Daoy (cell line): ENCODE measurements at places on chromosomes 3 and 15. TPM values are rescaled to one million over a fixed set of nuclear protein-coding genes. Genes with fewer than 3 reads are reported as not detected.

SEMA3B gene
- 2.6 and 5.0 TPM in 2 replicates for total RNA-seq

HRG gene
- total RNA-seq, result not detected in 2 replicates

SCN11A gene
- total RNA-seq, result not detected in 2 replicates

GOLGA8M gene
- total RNA-seq, result not detected in 2 replicates

CP gene
- not detected in 2 replicates for total RNA-seq

LOXL1 gene
- 125 and 161 TPM in 2 replicates for total RNA-seq

DNA sequence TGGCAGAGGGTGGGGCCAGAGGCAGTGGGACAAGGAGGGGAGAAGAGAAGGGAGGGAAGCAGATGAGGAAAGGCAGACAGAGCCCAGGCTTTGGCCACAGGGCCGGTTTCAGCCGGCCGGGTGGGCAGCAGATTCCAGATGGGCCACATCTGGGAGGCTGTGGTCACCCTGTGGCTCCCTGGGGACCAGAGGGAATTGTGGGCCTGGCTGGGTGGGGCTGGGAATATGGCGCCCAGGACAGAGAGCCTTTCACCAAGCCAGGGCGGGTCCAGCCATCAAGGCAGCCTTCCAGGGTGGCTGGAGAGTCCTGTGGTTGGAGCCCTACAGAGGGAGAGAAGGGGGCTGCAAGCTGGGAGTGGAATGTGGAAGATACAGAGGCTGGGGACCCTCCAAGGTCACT, 18.9 kb downstream of the PTH1R start:
- no peak for DNase-seq

DNA sequence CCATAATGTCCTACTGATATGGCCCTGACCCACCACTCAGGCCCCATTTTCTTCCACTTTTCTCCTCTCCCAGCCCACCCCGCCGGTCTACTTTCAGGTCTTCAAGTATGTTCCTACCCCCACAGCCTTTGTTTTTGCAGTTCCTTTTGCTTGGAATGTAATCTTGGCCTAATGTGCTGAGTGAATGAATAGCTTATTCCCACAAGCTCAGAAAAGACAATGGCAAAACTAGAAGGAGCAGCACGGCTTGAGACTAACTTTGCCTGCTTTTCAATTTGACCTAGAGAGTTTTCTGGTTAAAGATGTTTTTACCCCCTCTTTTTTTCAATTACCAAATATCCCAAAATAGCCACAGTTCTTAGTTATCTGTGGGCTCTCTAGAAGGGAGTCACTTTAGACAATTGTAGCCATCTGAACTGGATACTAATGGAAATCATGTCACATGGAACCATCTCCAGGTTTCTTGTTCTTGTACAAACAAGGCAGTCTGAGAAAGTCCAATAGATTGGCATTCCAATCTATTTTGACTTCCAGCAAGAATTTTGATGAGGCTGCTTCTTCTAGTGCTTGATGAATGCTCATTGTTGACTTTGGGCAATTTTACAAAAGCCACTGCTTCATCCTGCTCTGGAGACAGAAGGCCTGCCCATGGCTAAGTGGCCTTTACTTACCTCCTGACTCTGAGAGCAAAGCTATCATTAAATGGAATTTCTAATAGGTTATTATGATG, 16.3 kb upstream of the LMCD1 start:
- DNase-seq, result no peak

GRCh38 chr3:124577494-124578167, 152.6 kb upstream of the UMPS start:
- no peak for DNase-seq

GRCh38 chr15:60708684-60709083, 229.7 kb upstream of the ICE2 start:
- peak; percentile 26 for DNase-seq

GRCh38 chr3:159616234-159616825, 372.3 kb upstream of the IL12A start:
- peak; percentile 71 for DNase-seq

DNA sequence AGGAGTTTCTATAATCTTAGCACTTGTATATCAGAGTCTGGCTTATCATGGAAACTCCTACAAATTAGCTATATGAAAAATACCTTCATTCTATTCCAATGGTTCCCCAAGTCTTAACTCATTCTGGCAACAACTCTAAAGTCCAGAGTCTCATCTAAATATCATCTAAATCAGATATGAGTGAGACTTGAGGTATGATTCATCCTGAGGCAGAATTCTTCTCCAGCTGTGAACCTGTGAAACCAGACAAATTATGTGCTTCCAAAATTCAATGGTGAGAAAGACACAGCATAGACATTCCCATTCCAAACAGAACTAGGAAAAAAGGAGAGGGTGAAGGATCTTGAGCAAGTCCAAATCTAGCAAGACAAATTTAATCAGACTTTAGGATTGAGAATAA, 138.8 kb downstream of the THRB start:
- DNase-seq, result no peak

DNA sequence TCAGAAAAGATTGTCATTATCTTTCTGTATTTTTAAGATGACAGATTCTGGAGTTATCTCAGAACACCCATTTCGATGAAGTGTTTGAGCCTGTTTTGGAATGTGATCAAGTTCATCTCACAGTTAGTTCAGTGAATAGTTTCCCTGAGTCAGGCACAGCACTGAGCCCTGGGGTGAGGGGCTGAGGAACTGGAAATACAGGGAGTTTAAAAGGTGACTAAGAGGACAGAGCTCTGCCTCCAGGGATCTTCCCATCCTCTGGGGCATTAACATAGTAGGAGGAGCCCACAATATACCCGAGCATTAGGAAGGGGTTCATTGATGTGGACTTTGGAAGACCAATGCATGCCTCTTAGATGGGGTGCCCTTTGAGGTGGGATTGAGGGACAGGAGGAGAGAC, 355.1 kb downstream of the CLSTN2 start:
- peak; percentile 19 for DNase-seq

- no peak for DNase-seq
Measured at GRCh38 chr15:96403932-96404331, 73.4 kb downstream of the NR2F2 start.
